ENCODE measurements at places on chromosomes 1 and 21. TPM values are rescaled to one million over a fixed set of nuclear protein-coding genes. Genes with fewer than 3 reads are reported as not detected.

DNA sequence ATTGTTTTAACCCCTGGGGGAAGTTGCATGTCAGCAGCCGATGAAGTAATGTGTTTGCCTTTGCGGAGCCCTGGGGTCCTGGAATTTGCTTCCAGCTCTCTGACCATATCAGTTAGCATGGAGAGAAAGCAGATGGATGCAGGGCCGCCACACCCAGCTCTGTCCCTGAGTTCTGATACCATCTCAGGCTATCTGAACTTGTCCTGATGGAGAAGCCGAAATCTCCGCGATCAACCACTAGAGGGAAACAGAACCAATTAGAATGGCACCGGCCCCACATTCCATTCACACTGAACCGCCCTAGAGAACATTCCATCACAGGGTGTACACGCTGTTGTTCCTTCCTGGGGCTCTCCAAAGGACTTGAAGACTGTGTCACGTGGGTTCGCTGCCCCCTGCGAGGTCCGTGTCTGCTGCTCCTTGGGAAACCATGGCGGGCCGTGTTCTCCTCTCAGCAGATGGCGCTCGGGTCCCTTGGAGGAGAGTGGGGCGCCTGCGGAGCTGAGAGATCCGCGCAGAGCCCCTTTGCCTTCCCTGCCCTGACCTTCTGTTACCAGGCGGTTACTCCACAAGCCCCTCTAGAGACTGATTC lies 75.4 kb downstream of the ABCA4 start:
- peak; percentile 50 for ATAC-seq

- ATAC-seq, result no peak
Observed at GRCh38 chr1:10209590-10209904, 823 bp upstream of the KIF1B start.

DNA sequence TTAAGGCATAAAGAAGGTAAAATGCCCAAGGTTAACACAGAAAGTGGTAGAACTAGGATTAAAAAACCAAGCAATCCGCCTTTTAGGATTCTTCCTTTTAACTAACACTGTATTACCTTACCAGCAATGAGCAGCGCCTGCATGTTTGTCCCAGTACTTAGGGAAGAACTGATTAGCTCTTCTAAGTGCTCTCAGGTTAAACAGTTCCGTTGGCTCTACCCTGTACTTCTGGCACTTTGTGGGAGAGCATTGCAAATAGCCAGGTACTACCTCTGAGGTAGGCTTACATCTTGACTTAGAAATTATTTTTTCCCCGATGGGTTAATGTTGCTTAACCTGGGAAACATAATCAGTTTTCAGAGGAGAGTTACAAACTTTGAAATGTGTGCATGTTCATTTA lies 21.5 kb downstream of the DHX9 start:
- no peak for ATAC-seq

Gene CFAP141
- total RNA-seq, result not detected

Measured in activated T-helper 17 cell treated with anti-CD3 and anti-CD28 coated beads, Interleukin-2, amount 50 U/mL, for 72 hours (primary cell).